Activated naive CD4-positive, alpha-beta T cell (primary cell): ENCODE measurements at places on chromosomes 1 and 21.
A peak's percentile ranks its signal among the peaks of the same experiment; 100 is the strongest.

- DNase-seq: no peak
Measured at GRCh38 chr1:198640174-198640573, 1.3 kb downstream of the PTPRC start.

GRCh38 chr1:35555601-35556477 is 1.4 kb downstream of the KIAA0319L start:
- DNase-seq: no peak

DNA sequence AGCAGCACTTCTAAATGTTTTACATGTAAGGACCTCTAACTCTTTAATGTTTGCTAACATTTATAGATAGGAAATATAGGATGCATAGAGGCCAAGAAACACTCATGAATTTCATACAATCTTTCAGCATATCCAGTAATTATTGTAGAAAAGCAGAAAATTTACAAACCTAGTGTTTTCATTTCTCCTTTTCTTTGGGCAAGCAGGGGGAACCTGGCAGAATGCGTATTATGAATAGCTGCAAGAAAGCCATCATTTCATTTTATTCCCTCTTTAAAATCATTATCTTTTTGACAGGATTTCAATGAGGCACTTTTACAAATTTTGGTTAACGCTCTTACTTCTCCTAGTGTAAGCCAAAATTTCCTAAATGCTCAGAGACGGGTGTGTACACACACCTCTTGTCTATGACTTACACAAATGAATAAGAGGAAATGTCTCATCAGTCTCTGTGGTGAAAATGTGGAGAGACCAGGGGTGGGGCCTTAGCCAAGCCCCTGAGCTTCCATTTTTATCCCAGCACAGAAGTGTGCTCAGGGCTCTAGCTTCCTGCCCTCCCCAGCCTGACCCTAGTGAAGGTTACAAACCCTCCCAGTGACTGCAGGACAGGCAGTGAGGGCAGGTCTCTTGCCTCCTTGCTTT is 91.6 kb downstream of the LRRC8C start:
- DNase-seq: no peak

- no peak for DNase-seq
Measured at GRCh38 chr1:17605582-17606344, 66.3 kb downstream of the ARHGEF10L start.

GRCh38 chr1:5974631-5975030 is 17.6 kb downstream of the NPHP4 start:
- DNase-seq: no peak

DNA sequence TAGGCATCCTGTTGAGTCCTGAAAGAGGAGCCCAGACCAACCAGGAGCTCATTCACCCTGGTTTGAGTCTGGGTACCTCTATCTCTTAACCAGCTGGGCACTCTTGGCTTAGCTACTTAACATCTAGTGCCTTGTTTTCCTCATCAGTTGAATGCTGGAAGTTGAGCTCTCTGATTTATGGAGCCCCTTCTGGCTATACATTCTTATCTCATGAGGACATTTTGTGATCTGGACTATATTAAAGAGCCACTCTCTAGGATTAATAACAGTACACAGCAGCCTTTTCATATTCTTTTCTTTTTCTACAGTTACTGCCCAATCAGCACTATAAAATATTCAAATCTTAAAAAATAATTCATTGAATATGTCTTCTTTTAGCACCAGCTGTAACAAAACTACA is 296.9 kb upstream of the RUNX1 start:
- no peak for DNase-seq

GRCh38 chr1:37722181-37723071 is 30.1 kb downstream of the CDCA8 start:
- no peak for DNase-seq

GRCh38 chr1:29234471-29234870 is 1.9 kb upstream of the PTPRU start:
- no peak for DNase-seq

DNA sequence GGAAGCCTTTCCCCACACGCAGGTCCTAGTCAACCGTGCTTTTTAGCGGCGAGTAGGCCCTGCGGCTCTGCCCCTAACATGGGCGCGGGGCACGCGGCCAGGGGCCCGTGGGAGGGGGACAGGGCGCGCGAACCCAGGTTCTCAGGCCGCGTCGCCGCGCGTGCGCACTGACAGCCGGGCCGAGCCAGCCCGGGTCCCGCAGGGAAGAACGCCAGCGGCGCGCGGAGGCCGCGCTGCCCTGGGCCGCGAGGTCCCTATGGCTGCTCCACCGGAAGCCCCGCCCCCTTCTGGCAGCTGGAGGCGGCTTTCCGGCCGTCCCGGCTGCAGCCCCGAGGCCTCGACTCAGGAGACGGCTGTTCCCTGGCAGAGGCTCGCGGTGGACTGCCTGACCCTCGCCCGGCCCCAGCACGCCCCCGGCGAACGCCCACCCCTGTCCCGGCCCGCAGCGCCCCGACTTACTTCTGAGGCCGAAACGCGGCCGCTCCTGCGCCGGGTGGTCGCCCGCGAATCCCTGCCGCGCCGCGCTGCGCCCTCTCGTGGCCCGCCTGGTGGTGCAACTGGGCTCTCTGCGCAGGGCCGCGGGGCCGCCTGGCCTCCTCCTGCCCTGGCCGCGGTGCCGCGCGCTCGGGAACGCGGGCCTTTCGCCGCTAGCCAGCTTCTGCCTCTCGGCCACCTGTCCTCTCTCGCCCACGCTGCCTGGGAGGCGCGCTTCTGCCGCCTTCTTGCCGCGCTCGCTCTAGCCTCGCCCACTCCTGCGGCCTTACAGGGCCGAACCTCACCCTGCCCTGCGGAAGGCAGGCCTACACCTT is 16.6 kb upstream of the RIPPLY3 start:
- DNase-seq: peak; percentile 60

- DNase-seq: no peak
Measured at GRCh38 chr1:86832433-86832832, 81.5 kb downstream of the SELENOF start.

GRCh38 chr21:27224169-27224568 is 257.3 kb upstream of the ADAMTS5 start:
- no peak for DNase-seq

GRCh38 chr1:56133522-56134472 is 445.6 kb downstream of the PLPP3 start:
- no peak for DNase-seq

DNA sequence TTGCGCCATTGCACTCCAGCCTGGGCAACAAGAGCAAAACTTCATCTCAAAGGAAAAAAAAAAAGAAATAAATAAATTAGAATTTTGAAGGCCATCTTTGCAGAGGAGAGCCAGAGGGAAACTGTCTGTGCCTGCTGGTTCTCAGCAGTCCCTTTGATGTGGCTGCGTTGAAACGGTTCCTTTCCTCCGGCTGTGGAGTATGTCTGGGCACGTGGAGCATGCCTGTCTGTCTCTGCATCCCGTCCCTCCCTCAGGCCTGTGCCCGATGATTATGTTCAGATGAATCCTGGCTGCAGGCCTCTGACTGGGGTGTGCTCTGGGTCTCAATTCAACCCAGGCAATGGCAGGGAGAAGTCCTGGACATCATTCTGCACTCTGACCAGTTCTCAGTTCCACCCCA is 33.4 kb downstream of the KIAA1614 start:
- DNase-seq: no peak

GRCh38 chr1:170703591-170703990 is 39.7 kb downstream of the PRRX1 start:
- no peak for DNase-seq

DNA sequence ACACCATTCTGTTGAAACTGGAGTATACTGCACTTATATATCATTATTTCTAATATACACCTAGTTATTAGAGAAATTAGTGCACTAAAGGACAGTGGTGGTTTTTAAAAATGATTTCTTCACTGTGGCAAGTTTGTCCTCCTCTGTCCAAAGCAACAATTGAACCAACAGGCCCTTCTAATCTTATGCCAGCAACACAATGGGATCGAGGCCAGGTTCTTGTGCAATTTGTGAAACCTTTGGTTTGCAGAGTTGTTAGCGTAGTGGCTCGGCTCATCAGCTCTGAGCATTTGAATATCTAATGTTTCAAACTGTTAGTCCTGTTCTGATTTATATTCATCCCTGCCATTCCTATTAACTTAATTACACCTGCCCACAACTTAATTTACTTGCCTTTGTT is 9.9 kb upstream of the LRRC39 start:
- DNase-seq: no peak

DNA sequence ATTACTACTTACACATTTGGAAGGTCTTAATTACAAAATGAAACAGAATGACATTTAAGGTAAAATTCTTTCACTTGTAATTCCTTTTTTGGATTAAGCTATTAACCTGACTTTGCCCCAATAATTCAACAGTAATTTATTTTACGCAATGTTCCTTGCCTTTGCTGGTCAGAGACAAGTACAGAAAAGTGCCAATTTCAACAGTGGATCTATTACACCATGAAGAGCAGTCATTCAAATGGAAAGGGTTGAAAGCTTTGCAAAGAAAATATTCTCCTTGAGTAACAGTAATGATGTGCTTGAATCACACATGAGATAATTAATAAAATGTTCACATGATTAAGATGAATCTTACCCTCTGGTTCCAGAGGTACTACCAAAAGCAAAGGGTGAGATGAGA is 84.7 kb downstream of the APP start:
- no peak for DNase-seq

DNA sequence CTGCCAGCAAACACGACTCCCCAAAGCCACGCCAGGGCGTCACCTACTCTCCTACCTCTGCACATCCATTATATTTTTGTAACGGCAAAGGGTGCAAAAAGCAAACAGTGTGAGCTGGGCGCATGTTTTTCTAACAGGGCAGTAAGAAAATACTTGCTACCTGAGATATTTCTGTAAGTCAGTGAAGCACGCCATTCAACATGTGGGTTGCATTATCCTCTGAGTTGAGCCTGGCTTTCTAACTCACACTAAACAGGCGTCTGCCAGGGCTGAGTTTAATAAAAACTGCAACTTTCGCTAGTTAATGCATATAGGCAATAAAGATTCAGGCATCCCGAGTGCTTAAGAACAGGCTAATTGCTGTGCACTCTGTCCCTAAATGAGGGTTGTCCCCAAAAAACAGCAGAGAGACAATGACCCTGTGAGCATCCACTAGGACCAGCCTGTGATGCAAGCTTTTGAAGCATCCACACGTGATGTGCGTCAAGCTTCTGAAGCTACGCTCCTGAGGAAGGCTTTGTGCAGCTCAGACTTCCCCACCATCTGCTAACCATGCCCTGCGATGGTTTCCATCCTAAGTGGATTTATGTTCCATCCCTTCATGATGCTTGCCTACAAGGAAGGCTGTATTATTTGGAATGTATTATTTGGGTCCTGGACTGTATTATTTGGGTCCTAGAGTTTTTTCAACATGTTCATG is 70.0 kb upstream of the SIM2 start:
- no peak for DNase-seq
